ENCODE measurements at places on chromosomes 5 and 9. TPM values are rescaled to one million over a fixed set of nuclear protein-coding genes. Genes with fewer than 3 reads are reported as not detected.

Gene SPAG8
- 1.6 TPM for total RNA-seq

Gene SLC34A1
- not detected for total RNA-seq

Gene FSD1L
- total RNA-seq: 19.8 TPM

Gene CLIC3
- not detected for total RNA-seq

Gene CDKN2A
- total RNA-seq: not detected

Gene GFI1B
- not detected for total RNA-seq

Gene TMOD1
- 0.15 TPM for total RNA-seq
